ENCODE measurements at places on chromosomes 11 and 22. TPM values are rescaled to one million over a fixed set of nuclear protein-coding genes. Genes with fewer than 3 reads are reported as not detected.

DNA sequence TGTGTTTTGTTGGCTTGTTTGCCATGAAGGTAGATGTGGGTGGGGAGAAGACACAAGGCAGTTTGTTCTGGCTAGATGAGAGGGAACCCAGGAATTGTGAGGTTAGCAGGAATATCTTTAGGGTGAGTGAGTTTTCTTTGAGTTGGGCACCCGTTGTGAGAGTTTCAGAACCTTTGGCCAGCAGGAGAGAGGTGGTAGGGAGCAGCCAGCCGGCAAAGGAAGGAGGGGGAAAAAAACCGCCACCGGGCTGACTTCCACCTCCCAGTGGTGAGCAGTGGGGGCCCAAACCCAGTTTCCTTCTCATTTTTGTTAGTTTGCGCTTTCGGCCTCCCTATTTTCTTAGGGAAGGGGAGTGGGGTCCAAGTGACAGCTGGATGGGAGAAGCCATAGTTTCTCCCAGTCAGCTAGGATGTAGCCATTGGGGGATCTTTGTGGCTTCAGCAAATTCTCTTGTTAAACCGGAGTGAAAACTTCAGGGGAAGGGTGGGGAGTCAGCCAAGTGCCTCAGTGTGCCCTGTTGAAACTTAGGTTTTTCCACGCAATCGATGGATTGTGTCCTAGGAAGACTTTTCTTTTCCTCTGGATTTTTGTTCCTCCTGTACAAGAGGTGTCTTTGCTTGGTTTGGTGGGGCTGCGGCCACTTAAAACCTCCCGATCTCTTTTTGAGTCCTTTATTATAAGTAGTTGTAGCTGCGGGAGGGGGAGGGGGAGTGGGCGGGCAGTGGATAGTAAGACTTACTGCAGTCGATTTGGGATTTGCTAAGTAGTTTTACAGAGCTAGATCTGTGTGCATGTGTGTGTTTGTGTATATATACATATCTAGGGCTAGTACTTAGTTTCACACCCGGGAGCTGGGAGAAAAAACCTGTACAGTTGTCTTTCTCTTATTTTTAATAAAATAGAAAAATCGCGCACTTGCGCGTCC, 1.1 kb upstream of the GCAT start:
- DNase-seq = peak; percentile 46

GRCh38 chr11:125445731-125446130, 50.3 kb downstream of the FEZ1 start:
- no peak for DNase-seq

DNA sequence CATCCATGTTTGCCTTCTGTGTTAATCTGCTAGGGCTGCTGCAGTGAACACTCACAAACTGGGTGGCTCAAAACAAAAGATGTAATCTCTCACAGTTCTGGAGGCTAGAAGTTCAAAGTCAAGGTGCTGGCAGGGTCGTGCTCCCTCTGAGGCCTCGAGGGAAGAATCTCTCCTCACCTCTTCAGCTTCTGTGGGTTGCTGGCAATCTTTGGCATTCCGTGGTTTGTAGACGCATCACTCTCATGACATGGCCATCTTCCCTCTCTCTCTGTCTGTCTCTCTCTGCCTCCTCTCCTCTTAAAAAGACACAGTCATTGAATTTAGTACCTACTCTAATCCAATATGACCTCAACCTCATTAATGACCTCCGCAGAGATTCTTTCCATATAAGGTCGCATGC, 78.8 kb downstream of the TSPAN18 start:
- DNase-seq = peak; percentile 11

GRCh38 chr11:7639643-7640025, 33.7 kb downstream of the CYB5R2 start:
- no peak for DNase-seq

The OR5B12 gene
- not detected for total RNA-seq

The KIRREL3 gene
- 1.2 TPM for total RNA-seq

The ZP1 gene
- total RNA-seq = 3.7 TPM

All from RPMI7951 (cell line).